ENCODE measurements at places on chromosomes 3 and 15.

- DNase-seq: peak; percentile 52
Measured at GRCh38 chr3:138946663-138947494, at the start of the genes FOXL2 and FOXL2NB. TSS of gene FOXL2 (minus strand) at chr3:138947137. CDS start at chr3:138946722, 415 bp downstream. TSS of gene FOXL2NB (plus strand) at chr3:138947217. CDS start at chr3:138947365, 148 bp downstream.

DNA sequence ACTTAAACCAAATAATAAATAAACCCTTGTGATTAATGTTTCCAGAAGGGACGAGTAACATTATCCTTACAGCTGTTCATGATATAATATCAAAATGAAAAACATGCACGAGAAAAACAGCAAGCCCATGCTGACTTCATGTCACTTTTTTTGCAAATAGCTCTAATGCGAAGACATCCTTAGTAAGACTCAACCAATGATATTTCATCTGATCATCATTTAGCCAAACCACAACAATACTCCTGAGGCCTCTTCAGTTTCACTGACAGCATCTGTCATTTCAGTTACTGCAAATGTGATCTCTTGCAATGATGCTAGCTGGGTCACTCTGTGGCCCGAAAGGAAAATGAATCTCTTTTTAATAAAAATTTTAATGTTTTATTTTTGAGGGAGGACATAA is 74.0 kb downstream of the POLR2M start:
- DNase-seq: no peak

DNA sequence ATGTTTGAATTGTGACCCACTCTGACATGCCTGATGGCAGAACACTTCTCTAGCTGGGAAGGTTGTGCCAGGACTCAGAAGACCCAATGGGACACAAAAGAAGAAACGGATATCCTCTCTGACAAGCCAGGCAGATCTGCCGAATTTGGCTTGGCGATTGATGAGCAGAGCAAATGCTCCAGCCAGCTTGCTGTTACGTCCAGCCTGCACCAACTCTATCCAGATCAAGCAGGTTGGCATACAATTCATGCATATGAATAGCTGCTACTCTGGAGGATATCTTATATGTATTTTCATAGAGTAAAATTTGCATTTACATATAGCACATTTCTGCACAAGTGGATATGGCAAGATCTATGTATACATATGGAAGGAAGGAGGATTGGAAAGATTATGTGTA is 102.8 kb downstream of the PEX5L start:
- no peak for DNase-seq

DNA sequence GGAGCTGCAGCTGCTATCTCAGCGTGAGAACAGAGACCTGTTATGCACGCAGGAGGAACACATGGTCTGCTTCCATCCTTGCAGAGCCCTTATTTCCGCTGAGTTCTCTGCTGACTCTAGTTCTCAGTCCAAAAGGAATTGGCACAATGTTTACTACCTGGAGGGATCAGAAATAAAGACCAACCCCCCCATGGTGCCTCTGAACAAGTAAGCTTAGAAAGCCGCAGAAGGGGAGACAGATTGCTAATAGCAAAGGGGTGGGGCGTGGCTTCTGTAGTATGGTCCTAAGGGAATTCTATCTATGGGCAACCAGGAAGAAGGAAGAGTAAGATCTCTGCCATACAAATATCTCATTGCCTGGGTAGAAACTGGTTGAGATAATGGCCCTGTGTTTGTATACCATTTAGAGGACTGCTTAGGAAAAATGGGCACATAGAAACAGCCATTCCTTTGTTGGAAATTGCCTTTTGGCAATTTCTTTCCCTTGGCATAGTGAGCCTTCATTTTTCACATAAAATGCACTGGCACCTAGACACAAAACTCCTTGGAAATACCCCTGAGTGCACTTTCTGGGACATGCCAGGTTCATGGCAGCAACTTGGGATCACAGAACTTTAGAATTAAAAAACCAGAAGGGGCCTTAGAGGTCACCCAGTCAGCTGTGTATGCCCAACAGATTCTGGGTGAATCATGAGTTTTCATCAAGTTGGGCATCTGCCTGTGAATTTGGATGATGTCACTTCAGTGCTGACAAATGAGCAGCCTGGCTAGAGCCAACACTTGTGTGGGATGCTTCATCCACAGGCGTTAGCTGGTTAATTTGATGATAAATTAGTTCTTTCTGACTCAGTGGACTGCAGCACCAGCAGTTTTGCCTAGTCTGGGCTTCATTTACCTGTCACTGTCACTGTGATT is 57.4 kb upstream of the STXBP5L start:
- peak; percentile 5 for DNase-seq

DNA sequence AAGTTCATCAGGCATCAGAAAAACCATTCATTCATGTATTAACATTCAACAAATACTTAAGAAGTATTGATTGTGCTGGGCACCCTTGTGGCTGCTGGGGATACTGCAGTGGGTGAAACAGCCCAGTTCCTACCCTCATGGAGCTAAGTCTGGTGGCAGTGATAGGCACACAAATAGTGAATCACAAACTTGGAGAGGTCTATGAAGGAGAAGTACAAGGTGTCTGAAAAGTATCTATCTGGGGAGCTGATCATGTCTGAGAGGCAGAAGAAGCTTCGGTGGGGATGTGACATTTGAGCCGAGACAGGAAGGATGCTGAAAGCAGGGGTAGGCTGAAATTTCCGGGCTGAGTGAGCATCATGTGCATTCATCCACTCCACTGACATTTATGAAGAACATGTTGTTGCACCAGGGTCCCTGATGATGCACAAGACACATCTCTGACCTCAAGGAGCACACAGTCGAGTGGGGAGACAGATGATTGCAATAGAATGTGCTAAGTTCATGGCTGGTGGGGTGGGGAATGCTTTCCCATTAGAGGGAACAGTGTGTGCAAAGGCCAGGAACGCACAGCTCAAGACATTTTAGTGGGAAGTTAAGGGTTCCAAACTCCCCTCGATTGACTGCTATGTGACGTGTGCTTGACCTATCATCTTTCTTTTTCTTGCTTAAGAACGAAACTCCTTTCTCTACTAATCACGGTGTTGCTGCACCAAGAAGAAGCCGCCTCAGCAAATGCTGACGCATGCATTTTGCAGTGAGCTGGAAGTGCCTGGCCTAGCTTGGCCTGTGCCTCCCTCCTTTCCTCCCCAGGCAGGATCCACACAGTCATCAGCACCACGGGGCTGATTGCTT is 309.1 kb upstream of the ICE2 start:
- DNase-seq: peak; percentile 18

- peak; percentile 60 for DNase-seq
Measured at GRCh38 chr3:13111173-13111872, 38.1 kb upstream of the IQSEC1 start.

- no peak for DNase-seq
Measured at GRCh38 chr15:63382966-63383710, 1.5 kb upstream of the CA12 start.

- peak; percentile 10 for DNase-seq
Measured at GRCh38 chr3:102400142-102400541, 34.7 kb upstream of the ZPLD1 start.

- no peak for DNase-seq
Measured at GRCh38 chr3:155757577-155757976, 12.7 kb upstream of the PLCH1 start.

DNA sequence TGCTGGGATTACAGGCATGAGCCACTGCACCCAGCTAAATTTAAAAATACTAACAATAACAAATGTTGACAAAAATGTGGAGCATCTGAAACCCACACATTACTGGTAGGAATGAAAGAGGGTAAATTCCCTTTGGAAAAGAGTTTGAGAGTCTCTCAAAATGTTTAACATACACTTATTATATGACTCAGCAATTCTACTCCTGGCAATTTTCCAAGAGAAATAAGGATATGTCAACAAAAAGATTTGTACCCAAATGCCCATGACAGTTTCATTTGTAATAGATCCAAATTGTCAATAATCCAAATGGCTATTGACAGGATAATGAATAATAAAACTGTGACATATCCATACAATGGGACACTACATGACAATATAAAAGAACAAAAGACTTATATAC is 9.0 kb downstream of the HCLS1 start:
- DNase-seq: peak; percentile 83

DNA sequence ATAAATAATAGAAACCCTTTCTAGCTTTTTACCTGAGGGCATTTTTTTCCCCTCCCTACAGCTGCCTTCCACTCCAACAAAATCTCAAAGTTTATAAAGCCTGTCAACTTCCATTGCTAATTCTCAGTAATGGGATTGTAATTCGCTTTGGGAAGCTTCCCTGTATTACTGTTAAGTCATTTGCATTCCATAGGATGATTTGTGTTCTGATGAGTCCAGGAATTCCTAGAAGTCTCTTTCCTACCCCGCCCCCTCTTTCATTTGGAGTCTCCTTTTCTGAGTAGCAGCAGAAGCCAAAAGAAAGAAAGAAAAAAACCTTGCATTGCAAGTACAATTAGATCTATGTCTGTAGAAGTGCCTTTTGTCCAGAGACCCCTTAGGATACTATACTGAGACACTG is 1033.3 kb downstream of the IGSF11 start:
- no peak for DNase-seq

- peak; percentile 83 for DNase-seq
Measured at GRCh38 chr3:124761250-124761796, 31.1 kb downstream of the UMPS start.

Measured in DMS53 (cell line).